HS-5 (cell line): ENCODE measurements at places on chromosomes 4 and X.

DNA sequence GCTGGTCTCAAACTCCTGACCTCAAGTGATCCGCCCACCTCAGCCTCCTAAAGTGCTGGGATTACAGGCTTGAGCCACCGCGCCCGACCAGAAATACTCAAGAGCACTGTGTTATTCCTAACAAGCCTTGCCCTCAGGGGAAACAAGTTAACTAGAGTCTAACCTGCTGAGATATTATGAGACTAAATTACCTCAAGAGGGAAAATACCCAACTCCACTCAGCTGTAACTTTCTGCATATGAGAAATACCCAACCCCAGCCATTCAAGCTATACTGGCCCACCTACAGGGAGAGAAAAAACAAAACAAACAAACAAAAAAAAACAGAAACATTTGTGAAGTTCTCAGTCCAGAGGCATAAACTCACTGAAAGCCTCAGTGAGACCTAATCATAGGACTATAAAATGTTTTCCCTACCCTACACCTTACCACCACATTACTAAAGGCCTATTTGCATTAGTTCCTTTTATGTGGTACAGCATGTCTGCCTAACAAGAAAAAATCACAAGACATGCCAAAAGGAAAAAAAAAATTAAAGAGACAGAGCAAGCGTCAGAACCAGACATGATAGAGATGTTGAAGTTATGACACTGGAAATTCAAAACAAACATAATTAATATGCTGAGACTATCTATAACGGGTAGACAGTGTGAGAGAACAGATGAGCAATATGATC is 876.0 kb downstream of the FSTL5 start:
- DNase-seq = no peak

GRCh38 chrX:78650906-78651437 is 8.2 kb downstream of the RTL3 start:
- no peak for DNase-seq

- no peak for DNase-seq
Measured at GRCh38 chr4:9811806-9812205, 30.4 kb downstream of the DRD5 start.

- no peak for DNase-seq
Measured at GRCh38 chr4:73080789-73081188, 11.3 kb upstream of the COX18 start.

DNA sequence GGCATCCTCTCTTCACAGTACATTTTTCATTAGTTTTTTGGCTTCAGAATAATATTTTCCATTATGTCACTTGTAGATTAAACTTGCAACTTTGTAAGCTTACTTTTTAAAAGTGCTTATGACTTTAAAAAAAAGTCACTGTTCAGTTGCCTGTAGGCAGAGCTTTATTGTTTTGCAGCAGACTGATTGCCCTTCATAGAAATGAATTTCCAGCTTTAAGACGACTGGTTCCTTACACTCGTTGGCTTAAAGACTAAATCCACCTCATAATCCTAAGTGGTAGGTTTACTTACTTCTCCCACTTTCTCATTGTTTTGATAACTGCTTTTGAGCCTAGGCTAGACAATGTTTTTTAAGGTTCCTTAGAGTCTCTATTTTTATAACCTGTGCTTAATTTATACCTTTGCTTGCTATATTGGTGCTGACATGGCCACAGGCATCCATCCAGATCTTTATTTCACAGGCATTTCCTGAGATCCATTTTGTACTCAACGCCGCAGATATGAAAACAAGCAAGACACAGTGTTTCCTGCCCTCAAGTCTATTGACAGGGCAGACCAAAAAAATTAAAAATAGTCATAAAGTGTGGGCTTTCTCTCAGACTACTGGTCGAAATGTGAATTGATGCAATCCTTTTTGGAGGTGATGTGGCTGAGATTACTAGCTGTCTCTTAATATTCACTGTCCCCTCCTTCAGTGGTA is 12.6 kb upstream of the IL13RA2 start:
- DNase-seq = no peak

- no peak for DNase-seq
Measured at GRCh38 chrX:68631336-68631735, 16.1 kb upstream of the STARD8 start.

DNA sequence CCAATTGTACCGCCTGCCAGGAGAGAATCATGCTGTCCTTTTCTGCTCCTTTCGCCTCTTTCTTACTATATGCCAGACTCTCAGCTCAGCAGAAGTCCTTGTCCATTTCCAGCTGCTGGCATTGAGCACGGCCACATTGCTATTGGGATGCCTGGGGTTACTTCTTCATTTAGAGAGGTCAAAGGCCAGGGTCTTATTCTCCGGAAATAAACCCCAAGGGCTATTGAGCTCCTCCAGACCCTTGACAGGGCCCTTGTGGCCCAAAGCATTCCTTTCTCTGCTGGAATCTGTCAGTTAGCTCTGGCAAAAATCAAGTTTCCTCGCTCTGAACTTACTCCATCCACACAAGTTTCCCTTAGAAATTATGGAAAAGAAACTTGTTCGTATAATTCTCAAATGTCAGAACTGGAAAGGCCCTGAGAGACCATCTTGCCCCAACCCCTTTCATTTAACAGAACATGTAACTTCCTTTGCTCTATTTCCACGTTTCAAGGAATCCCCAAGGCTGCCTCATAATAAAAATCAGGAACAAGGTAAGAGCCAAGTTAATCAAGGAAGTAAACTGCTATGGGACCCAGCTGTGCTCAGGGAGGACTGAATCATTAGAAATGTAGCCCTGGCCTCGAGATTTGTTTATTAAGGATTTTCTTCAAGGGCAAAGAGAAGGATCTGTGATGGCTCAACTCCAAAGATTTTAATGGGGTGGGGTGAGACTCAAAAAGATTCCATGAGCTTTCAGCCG is 11.8 kb downstream of the AKAP4 start:
- no peak for DNase-seq

DNA sequence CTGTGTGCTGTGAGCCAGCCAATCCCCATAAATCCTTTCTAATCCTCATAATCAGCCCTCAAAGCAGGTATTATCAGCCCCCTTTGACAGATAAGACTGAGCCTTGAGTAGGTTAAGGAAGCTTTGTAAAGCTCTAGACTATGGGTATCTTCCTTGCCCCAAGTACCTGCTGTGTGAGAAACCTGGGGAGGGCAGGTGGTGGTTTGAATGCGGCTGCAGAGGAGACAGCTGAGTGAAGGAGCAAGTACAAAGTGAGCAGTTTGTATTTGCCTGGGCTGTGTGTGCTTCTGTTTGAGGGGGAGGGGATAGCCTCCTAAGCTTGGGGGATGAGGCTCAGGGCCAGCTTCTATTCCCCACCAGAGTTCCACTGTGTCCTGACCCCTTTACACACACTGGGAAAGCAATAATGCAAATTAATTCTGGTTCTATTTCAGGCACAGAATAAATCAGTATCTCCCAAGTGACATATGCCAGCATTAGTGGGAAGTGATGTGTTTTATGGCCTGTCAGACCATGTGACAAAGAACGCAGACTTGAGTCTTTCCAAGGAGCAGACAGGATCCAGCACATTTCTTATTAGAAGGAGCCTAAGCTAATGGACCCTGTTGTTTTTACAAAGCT is 63.5 kb downstream of the EVC start:
- no peak for DNase-seq

GRCh38 chr4:56129431-56129861 is 180.7 kb downstream of the CEP135 start:
- DNase-seq = no peak

DNA sequence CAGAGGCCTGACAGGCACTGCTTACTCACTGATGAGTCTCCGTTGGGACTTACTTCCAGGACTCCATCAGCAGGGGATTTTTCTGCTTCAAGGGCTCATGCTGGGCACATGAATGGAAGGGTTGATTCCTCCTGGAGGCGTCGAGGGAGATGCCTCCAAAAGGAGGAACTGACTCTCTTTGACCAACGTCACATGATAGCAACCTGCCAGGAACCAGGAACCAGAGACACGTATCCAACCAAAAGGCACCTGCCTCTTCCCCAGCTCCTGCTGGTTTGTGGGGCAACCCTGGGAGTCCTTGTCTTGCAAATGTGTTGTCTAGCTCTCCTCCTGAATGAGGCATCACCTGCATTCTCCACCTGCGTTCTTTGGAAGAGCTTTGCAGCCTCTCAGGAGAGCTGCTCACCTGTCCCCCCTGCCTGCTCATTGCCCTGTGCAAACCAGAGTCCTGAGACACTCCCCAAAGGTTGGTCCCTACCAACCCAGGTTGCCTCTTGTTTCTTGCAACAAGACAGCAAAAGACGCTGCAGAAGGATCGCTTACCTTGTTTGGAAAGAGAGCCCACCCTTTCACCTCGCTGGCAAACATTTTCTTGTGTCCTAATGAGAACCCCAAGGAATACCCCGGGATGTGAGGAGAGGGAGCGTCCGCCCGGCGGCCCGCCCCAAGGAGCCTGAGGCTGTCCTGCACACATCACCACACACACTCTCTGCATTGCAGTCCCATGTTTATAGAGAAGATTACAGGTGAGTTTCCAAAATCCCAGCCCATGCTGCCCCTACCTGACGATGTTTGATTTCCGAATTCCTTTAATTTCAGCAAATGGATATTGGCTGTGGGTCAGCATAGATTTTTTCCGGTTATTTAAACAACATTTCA is 30.5 kb upstream of the SHOX start:
- no peak for DNase-seq

GRCh38 chrX:40047485-40047884 is 50.3 kb downstream of the BCOR start:
- no peak for DNase-seq

DNA sequence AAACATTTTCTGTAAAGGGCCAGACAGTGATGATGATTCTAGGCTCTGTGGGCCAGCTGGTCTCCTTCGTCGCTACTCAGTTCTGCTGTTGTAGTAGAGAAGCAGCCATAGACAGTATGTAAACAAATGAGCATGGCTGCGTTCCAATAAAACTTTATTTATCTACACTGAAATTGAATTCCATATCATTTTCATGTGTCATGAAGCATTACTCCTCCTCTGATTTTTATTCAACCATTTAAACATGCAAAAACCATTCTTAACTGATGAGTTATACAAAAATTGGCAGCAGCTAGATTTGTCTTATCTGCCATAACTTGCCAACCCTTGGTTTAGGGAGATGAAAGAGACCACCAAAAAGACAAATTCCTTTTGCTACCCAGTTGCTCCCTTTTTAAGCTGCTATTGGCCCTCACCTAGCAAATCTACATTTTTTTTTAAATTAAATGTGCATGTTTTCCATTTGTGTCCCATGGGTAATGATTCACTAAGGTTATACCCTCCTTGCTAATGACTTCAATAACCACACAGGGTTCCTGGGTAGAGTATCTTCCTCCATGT is 309.9 kb downstream of the DHX15 start:
- peak; percentile 53 for DNase-seq

DNA sequence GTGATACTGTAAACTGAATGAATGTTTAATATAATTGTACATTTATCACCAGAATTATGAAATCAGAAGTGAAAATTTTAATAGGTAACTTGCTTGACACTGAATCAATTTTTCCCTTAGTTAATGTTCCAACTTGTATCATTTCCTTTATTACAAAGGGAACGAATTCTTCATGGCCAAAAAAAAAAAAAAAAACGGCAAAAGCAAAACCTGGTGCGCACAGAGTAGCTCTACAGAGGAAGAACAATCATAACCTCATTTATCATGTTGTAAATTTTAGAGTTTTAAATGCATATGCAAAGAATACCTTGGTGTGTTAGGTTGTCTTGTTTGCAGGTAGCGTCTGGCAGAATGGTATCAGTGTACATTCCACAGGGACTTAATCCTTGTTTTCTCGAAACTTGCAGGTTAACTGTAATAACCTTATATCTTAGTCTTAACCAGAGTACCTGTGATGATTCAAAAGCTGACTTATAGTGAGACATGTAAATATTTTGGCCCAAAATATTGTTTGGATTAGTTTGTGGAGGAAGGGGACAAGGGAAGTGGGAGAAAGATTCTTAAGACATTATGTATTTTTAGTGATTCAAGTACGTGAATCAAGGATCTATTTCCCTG is 70.0 kb downstream of the NPNT start:
- no peak for DNase-seq

- no peak for DNase-seq
Measured at GRCh38 chr4:150108691-150109090, 30.4 kb downstream of the DCLK2 start.

DNA sequence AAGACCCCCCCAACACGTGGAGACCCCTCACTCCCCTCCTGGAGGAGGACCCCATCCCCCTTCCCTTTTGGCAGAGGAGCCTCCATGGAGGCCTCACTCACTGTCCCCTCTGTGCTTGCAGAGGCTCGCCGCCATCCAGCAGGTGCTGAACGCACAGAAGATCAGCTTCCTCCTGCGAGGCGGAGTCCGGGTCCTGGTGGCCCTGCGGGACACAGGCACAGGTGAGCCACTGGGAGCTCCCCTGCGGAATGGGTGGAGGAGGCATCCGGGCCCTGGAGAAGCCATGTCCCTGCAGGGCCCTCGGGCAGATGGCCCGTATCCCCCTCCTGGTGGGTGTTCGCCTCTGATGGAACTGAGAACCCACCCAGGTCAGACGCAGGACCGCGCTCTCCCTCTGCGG is 206.5 kb downstream of the AFAP1 start:
- no peak for DNase-seq

DNA sequence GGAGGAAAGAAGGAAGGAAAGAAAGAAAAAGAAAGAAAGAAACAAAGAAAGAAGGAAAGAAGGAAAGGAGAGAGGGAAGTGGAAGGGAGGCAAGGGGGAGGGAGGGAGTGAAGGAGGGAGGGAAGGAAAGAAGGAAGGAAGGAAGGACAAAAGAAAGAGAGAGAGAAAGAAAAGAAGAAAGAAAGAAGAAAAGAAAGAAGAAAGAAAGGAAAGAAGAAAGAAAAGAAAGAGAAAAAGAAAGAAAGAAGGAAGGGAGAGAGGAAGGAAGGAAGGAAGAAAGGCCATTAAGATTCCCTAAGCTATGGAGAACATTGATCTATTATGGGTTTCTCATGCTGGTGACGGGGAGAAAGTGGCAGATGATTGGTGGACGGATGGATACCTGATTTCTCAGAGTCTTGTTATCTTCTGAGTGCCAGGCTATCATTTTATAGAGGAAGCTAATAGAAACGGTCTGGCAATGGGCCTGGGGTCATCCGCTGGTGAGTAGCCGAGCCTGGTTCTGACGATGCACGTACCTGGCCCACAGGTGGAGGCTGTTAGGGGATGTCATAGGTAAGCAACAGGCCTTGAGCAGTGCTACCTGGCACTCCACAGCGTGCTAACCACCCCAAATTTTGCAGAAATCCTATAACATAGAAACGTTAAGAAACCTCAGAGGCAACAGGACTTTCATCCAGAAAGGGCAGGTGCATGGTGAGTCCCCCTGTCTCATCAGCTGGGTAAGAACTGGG is 142.9 kb downstream of the SHOX start:
- DNase-seq = no peak

DNA sequence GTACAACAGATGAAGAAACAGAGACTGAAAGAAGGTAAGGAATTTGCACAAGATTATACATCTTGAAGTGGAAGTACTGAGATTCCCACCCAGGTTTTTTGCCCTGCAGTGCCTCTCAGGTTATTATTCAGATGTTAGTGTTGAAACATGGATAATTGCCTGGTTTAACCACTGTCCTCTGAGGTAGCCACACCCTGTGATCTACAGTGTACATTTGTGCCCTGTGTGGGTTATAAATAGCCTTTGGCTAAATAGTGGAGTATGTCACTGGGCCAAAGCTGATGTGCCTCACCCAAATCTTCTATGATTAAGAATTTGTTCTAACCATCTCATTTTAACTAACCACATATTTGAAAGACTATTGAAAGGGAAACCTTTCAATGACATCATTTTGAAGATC is 5.4 kb upstream of the ASB5 start:
- DNase-seq = peak; percentile 35

- DNase-seq = no peak
Measured at GRCh38 chr4:81745050-81745449, 273.3 kb upstream of the RASGEF1B start.

GRCh38 chrX:121456315-121456714 is 408.9 kb downstream of the GLUD2 start:
- DNase-seq = no peak
